ENCODE measurements at places on chromosomes 2 and 18.

DNA sequence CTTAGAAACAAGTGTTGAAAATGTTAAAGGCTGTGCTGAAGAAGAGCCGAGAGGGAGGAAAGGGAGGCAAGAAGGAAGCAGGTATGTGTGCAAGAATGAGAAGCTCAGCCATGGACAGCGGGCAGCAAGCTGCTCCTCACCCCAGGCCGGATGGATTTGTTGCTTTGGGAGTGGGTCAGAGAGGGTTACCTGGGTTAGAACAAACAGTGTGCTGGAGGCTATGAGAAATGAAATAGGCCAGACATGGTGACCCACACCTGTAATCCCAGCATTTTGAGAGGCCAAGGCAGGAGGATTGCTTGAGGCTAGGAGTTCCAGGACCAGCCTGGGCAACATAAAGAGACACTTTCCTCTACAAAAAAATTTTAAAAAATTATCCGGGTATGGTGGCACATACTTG is 97.5 kb downstream of the TANC1 start:
- no peak for DNase-seq

GRCh38 chr18:36568487-36568886 is 260.3 kb downstream of the TPGS2 start:
- DNase-seq, result no peak

DNA sequence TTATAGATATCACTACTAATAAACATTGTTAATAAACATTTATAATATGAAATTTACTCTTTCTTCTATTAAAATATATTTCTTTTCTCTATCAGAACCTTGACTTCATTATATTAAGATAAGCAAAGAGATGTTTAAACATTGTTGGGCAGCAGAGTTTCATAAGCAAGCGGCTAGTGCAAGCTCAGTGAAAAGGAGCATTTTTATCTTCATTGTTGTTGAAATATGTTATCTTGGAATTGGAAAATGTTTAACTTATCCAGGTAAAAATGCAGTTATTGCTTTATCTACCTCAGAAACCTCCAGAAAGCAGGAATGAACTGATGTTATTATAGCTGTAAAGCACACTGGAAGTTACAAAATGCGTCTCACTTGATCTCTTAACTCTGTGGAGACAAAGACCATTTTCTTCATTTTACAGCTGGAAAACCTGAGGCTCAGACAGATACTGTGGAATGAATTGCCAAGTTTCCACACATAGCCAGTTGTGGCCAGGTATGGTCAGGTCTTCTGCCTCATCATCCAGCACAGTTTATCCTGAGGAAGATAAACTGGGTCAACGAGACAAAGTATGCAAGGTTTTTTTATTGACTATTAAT is 934.6 kb upstream of the FAM98A start:
- DNase-seq, result no peak

DNA sequence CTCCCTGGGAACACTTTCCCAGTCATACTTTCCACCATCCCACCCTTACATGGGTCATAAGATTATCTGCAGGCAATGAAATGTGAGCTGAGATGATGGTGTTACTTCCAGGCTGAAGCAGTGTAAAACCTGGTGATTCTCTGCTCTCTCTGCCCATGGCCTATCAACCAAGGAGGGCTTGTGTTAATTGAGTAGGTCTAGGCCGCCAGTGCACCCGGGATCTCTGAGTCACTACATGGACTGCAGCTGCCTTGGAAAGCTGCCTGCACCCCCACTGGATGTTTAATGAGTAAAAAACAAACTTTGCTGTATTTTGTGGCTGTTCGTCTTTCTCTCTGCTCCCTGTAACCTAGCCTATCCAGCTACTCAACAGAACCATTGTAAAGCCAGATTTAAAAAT is 451.7 kb upstream of the SMIM21 start:
- no peak for DNase-seq

GRCh38 chr2:191724015-191724414 is 46.1 kb downstream of the NABP1 start:
- no peak for DNase-seq

DNA sequence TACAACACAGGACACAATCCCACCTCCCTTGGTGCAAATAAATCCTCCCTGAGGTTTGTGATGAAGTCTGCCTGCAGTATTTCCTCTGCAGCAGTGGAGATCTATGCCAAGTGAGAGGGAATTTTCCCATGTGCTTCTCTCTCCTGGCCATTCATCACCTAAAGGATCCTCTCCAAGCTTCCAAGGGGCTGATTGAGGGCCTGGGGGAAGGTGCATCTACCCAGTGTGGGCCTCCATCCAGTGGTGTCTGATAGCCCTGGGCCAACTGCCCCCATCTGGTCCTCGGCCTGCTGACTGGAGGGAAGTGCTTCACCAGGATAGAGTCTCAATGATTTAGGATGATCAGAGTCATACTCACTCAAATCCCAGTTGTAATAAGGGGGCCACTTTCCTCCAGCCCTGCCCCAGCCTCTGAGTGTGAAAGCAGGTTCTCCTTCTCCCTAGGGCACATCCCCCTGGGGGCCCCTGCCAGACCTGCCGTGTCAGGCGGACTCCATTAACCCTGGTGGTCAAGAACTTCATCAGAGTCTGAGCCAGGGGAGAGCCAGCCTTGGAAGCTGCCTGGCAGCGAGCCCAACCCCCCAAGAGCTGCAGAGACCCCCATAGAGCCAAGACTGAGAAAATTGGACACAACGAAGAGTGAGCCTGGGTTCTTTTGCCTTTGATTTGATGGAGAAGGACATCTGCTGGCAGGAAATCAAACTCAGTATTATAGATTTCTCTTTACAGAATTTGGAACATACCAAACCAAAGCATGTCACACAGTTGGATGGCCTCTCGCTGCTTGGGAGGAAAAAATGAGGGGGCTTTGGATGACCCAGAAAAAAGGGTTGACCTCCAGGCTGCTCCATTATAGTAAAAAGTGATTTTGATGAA is 509.6 kb downstream of the CMPK2 start:
- no peak for DNase-seq

DNA sequence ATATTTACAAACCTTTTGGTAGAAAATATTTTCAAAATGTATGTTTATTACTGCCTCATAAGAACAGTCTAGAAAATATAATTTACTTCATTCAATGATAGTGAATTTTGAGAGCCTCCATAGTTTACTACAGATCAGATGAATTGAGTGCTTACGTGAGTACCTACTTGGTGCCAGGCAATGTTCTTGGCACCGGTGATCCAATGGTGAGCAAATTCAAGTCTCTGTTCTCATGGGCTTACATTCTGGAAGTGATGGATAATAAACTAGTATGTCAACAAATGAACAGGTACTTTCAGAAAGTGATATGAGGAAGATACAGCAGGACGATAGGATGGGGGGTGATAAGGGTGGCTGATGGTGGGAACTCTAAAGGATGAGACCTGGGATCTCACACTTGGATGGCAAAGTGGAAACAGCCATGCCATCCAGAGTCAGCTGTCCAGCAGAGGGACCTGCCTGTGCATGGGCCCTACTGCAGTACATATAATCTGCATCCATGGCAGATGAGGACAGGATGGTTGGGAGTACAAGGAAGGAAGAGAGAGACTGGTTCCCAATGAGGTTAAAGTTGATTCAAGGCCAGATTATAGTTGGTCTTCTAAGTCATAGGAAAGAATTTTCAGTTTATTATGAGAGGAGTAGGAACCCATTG is 277.0 kb downstream of the NEDD4L start:
- DNase-seq, result no peak

DNA sequence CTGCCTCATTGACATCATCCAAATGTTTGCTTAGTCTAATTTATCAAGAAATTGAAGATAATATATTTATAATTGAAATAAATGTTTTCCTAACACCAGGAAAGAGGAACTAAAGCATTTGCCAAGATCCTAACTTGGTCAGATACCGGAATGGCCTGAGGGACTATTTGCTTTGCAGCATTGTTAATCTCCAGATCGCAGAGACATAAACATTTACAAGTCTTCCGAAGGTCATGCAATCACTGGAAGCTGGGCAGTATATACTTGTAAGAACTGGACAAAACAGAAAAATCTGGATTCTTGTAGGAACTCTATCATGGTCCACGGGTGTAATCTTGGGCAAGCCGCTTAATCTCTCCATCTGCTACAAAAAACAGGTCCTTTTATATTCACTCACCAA is 42.2 kb downstream of the CYBRD1 start:
- DNase-seq, result no peak

DNA sequence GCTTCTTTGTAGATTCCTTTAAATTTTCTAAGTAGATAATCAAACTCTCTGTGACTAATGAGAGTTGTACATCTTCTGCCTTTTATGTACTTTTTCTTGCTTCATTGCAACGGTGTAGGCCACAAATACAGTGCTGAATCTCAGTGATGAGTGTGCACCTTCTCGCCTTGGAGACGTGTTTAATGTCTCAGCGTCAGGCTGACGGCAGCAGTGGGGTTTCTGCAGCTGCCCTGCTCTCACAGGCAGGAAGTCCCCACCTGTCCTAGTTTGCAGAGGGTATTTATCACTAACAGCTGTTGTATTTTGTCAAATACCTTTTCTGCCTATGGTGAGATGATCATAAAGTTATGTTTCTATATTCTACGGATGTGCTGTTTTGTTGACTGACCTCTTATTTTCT is 13.3 kb downstream of the AGXT start:
- DNase-seq, result no peak

GRCh38 chr2:142010477-142011270 is 120.1 kb downstream of the LRP1B start:
- no peak for DNase-seq

DNA sequence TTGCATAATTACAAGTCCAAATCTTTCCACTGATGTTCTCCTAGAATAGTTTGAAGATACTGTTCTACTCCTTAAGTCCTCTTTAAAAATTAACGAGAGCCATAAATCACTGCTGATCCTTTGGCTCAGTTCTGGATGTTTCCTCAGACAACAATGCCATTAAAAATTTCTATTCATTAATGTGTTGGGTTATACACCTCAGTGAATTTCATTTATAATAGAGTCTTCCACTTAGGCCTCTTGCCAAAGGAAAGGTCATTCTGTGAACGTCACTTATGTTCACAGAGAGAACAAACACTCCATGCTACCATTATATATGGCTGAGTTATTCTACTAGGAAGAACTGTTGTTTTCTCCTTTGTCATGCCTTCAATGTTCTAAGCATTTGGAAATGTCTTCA is 1472.3 kb upstream of the CELF4 start:
- DNase-seq, result no peak

GRCh38 chr2:19031642-19032041 is 326.8 kb downstream of the OSR1 start:
- no peak for DNase-seq

GRCh38 chr2:38836791-38837190 is 38.9 kb downstream of the DHX57 start:
- no peak for DNase-seq
